A549 treated with CORT108297 at 1 μM for 4 hours (cell line): ENCODE measurements at places on chromosomes 2 and 18. TPM values are rescaled to one million over a fixed set of nuclear protein-coding genes. Genes with fewer than 3 reads are reported as not detected.

Gene NPC1
- 80.5 to 110 TPM (median 104 TPM) in 5 replicates for total RNA-seq

Gene UGT1A4
- 0.06 to 0.08 TPM (median 0.07 TPM) in 3 of 5 replicates, not detected in the others for total RNA-seq

Gene UGT1A10
- total RNA-seq = 0.06 TPM in 1 of 5 replicates, not detected in the others

Gene TFCP2L1
- 2.9 to 4.9 TPM (median 3.3 TPM) in 5 replicates for total RNA-seq

Gene C2orf66
- total RNA-seq = 0.06 to 0.13 TPM (median 0.07 TPM) in 3 of 5 replicates, not detected in the others

Gene GTF2A1L
- total RNA-seq = not detected in 5 replicates

Gene STEAP3
- total RNA-seq = 39.7 to 50.4 TPM (median 45.1 TPM) in 5 replicates

Gene ACTG2
- 0.09 to 0.19 TPM (median 0.15 TPM) in 4 of 5 replicates, not detected in the other for total RNA-seq

Gene CASP8
- total RNA-seq = 34.4 to 43.8 TPM (median 35.5 TPM) in 5 replicates

Gene PLA2R1
- 1.7 to 2.7 TPM (median 2.5 TPM) in 5 replicates for total RNA-seq

Gene PMAIP1
- total RNA-seq = 11.1 to 15.0 TPM (median 13.2 TPM) in 5 replicates

Gene REG3A
- not detected in 5 replicates for total RNA-seq

Gene DCC
- total RNA-seq = not detected in 5 replicates

Gene ITPRIPL1
- not detected in 5 replicates for total RNA-seq

Gene PDE11A
- total RNA-seq = 0.21 to 0.71 TPM (median 0.50 TPM) in 5 replicates

Gene PLCD4
- total RNA-seq = 0.33 to 0.59 TPM (median 0.40 TPM) in 5 replicates

Gene CENPA
- 48.7 to 57.9 TPM (median 55.8 TPM) in 5 replicates for total RNA-seq

Gene SNED1
- total RNA-seq = 0.18 to 0.62 TPM (median 0.55 TPM) in 5 replicates

Gene ASB1
- total RNA-seq = 37.7 to 64.2 TPM (median 57.6 TPM) in 5 replicates

Gene CD28
- total RNA-seq = not detected in 5 replicates

Gene MTX2
- total RNA-seq = 43.5 to 51.0 TPM (median 44.2 TPM) in 5 replicates

Gene LYG2
- total RNA-seq = not detected in 5 replicates

Gene NCKAP5
- total RNA-seq = 0.80 to 1.2 TPM (median 0.93 TPM) in 5 replicates

Gene MATN3
- 9.1 to 16.9 TPM (median 14.0 TPM) in 5 replicates for total RNA-seq

Gene POMC
- total RNA-seq = not detected in 5 replicates

Gene ZNF385B
- total RNA-seq = 0.20 to 0.21 TPM in 2 of 5 replicates, not detected in the others

Gene AGXT
- total RNA-seq = not detected in 5 replicates

Gene CCT4
- 304 to 343 TPM (median 320 TPM) in 5 replicates for total RNA-seq

Gene STON1
- total RNA-seq = 0.35 to 0.49 TPM (median 0.42 TPM) in 5 replicates

Gene ANKRD62
- total RNA-seq = not detected in 5 replicates

Gene KCNJ3
- not detected in 5 replicates for total RNA-seq

Gene GALNT14
- 44.4 to 51.6 TPM (median 48.4 TPM) in 5 replicates for total RNA-seq

Gene FASTKD1
- total RNA-seq = 21.8 to 24.9 TPM (median 23.3 TPM) in 5 replicates
